ENCODE measurements at places on chromosomes 16 and 17.

DNA sequence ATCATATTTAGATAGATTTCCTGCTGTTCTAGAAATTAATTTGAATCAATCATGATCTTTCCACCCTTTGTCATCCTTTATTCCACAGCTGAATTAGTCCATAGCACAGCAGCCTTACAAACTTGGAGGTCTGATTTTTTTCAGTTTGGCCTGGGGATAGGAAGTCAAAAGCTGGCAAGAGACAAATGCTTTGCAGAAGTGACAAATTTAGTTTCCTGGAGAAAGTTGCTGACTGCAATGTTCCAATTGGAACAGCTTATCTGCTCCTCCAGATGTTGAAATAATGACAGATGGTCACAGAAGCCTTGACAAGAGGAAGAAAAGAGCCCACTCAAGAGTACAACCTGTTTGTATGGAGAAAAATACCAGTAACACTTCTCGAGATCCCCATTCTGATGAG, 1276.1 kb upstream of the CDH8 start:
- no peak for DNase-seq

DNA sequence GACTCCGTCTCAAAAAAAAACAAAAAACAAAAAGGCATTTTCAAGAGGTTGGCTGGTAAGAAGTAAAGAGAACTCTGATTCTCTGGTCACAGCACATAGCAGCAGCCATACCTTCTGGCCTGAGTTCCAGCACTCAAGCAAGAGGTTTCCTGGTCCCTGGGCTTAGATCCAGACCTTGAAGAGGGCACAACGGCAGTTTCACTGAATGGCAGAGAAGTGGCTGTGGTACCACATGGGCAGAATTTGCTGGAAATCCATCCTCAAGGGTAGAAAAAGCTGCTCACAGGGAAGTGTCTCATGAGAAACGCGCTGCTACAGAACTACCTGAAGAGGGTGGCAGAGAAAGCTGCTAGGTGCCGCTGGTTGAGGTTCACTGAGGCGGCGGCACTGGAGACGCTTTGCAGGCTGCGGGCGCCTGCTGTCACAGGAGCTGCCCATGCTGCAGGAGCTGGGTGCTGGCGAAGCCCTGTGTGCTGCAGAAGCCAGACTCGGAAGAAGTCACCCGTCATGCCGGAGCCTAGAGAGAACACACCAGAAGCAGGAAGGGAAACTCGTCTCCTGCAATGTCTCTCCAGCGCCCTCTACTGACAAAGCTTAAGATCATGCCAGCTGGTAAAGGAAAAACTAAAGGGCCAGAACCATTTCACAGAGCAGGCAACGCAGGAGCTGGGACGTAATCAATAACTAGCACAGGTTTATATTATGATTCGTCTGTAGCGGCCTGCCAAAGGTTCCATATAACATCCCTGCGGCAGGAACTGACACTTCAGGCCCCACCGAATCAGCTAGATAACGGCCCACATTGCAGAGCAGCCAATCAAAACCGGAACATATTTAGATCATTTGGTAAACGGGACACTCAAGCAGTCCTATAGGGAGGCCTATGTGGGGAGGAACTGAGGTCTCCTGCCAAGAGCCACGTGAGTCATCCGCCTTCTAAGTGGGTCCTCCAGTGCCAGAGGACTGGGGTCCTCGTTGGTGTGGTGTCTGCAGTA, 5.4 kb upstream of the ZNF213 start:
- DNase-seq: peak; percentile 90

DNA sequence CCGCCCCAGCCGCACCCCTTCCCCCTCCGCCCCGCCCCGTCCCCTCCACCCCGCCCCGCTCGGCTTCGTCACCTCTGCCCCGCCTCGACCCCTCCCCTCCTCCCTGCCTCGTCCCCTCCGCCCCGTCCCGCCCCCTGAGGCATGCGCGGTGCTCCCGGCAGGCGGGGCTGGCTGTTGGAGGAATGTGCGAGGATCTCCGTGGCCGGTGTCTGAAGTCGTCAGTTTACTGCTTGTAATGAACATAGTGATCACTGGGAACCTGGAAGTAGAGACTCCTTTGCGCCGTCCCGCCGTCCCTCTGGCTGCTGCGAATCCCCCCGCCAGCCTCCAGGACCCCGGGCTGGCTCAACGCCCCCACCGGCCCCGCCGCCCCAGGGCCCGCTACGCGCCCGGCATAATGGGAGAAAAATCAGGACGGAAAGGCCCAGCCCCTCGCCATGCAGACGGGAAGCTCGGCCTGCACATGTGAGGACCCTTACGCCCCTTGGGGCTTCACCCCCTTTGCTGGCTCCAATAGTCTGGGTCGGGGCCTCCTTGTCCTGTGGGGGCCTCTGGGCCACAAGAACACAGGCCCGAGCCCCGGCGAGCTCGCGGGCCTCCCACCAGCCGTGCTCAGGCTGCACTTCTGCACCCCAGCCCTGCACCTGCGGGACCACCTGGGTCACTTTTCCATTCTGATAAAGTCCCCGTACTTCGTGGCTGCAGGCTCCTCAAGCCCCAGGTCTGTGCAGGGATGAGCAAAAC, 743.1 kb downstream of the KCNJ18 start:
- no peak for DNase-seq

- DNase-seq: peak; percentile 41
Measured at GRCh38 chr16:76409706-76410105, 132.5 kb downstream of the CNTNAP4 start.

GRCh38 chr16:50878966-50879615, 137.2 kb downstream of the CYLD start:
- DNase-seq: no peak

- DNase-seq: peak; percentile 99
Measured at GRCh38 chr17:73156887-73157520, 7.8 kb upstream of the SSTR2 start.

GRCh38 chr17:9479964-9480363, 95.7 kb downstream of the STX8 start:
- DNase-seq: no peak

GRCh38 chr17:39175695-39176093, 9.7 kb upstream of the ARL5C start:
- DNase-seq: no peak

DNA sequence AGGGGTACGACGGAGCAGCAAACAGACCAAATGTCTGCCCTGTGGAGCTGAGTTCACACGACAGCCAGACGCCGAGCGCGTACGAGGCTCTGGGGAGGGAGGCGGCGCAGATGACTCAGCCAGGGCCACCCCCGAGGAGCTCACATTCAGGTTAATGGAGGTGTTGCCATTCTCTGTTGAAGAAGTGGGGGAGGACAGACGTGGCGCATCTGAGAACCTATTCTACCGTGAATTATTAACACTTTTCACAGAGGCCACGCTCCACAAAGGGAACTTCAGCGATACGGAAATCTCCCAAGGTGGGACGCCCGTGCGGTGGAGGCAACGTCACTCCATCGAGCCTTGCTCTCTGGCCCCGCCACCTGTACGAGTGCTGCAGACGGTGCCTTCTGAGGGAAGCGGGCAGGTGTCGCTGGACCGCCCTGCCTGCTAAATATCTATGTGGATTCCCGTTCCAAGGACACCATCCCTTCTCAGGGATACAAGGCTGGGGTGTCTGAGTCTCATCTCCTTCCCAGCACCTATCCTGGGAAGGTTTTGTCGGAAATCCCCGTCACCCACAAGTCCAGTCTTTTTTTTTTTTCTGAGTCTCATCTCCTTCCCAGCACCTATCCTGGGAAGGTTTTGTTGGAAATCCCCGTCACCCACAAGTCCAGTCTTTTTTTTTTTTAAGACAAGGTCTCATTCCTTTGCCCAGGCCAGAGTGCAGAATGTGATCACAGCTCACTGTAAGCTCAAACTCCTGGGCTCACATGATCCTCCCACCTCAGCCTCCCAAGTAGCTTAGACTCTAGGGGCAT, 19.0 kb downstream of the ABR start:
- DNase-seq: peak; percentile 21

Data from NCI-H2171 treated with DMSO at 0.1 percent for 48 hours (cell line).